Stimulated activated CD4-positive, alpha-beta T cell treated with anti-CD3 and anti-CD28 coated beads, Interleukin-12 subunit alpha, Interleukin-12 subunit beta, amount 100 ng/mL, for 24 hours (primary cell): ENCODE measurements at places on chromosomes 5 and 9.

- no peak for DNase-seq
Observed at GRCh38 chr5:82096249-82096648, 124.4 kb downstream of the ATG10 start.

- DNase-seq, result no peak
Observed at GRCh38 chr9:125680445-125680844, 26.6 kb downstream of the MAPKAP1 start.

- no peak for DNase-seq
Observed at GRCh38 chr9:126336736-126337325, 10.2 kb downstream of the MVB12B start.

DNA sequence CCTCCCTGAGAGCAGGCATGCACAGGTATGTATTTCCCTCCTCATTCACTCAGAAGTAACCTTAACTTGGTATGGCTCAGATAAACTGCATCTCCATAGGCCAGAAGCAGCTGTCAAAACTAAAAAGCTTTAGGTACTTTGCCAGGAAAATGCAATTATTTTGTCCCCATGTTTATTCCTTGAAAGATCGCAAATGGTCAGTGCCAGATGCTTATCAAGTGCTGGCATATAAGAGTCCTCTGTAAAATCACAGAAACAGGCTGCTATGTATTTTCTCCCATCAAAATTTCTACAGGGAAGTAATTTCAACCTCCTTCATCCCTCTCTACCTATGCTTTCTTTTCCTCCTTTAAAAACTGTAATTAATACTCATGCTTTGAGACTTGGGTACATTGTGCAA lies 12.7 kb downstream of the PCDHAC2 start:
- no peak for DNase-seq

- DNase-seq, result no peak
Observed at GRCh38 chr5:96565582-96566265, 96.5 kb upstream of the CAST start.

GRCh38 chr5:148457183-148457620 lies 73.4 kb downstream of the FBXO38 start:
- no peak for DNase-seq

- no peak for DNase-seq
Observed at GRCh38 chr5:144183254-144183889, 12.7 kb downstream of the KCTD16 start.

DNA sequence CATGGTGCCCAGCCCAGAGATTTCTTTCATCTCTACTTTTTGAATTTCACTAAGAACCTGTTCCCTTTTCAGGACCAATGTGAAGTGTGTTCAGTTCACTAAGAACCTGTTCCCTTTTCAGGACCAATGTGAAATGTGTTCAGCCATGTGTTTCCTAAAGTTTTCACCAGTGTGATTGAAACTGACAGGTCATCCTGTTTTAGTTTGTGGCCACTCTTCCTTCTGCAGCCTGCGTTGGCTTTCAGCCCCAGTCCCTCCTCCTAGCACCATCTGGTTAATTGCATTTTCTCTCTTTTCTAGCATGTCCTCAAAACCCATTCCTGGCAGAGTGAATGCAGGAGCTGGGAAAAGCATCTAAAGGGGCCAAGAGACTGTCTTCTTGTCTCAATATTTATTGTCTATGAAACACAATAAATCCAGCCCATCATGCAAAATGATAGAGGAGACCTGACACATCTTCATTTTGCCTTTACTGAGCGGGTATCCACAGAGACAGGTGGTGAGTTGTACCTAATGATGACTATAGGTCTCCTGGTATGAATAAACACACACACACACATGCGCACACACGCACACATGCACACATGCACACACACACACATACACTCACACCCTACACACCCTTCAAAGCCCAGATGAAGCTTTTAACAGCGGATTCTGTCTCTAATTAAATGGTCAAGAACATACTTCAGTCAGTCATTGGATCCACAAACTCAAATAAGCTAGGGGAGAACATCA lies 6.1 kb upstream of the PANK3 start:
- no peak for DNase-seq
